ENCODE measurements at places on chromosomes 11 and 22. TPM values are rescaled to one million over a fixed set of nuclear protein-coding genes. Genes with fewer than 3 reads are reported as not detected.

DNA sequence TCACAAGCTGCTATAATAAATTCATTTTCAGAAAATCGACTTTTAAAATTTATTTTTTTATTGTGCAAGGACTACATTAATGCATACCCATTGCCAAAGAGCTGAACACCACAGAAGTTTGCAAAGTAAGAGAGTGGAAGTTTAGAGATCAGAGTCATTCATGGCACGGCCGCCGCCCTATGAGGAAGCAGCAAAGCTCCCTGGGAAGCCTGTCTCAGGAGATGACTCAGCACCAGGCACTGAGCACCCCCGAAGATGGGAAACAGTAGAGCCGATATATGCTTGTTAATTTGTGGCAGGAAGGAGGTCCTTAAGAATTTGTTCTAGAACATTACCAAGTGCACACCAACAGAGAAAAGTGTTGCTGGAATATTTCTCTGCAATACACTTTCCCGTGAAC, 693.7 kb downstream of the OPCML start:
- no peaks in the 10 kb centered on the region for H3K36me3 ChIP-seq
- H3K27ac ChIP-seq: no peak overlapping the region
- no peak for DNase-seq
- H3K27me3 ChIP-seq: no peaks in the 10 kb centered on the region
- no peaks in the 10 kb centered on the region for H3K4me1 ChIP-seq
- no peak overlapping the region for H3K4me3 ChIP-seq

GRCh38 chr11:8631395-8632118, 37.5 kb upstream of the STK33 start:
- no peak for DNase-seq
- H3K27me3 ChIP-seq: no peaks in the 10 kb centered on the region
- H3K4me1 ChIP-seq: no peaks in the 10 kb centered on the region
- H3K4me3 ChIP-seq: no peak overlapping the region
- no peak overlapping the region for H3K27ac ChIP-seq

GRCh38 chr11:34775417-34775888, 140.7 kb downstream of the APIP start:
- no peak overlapping the region for H3K27ac ChIP-seq
- H3K4me1 ChIP-seq: no peaks in the 10 kb centered on the region
- H3K4me3 ChIP-seq: no peak overlapping the region
- H3K27me3 ChIP-seq: no peaks in the 10 kb centered on the region
- no peaks in the 10 kb centered on the region for H3K36me3 ChIP-seq

GRCh38 chr11:41250408-41250935, 209.0 kb downstream of the LRRC4C start:
- no peak overlapping the region for H3K4me3 ChIP-seq
- H3K27ac ChIP-seq: no peak overlapping the region
- H3K36me3 ChIP-seq: no peaks in the 10 kb centered on the region
- no peak for DNase-seq
- H3K4me1 ChIP-seq: no peaks in the 10 kb centered on the region

GRCh38 chr11:17960091-17960490, 52.8 kb downstream of the SERGEF start:
- no peak overlapping the region for H3K4me3 ChIP-seq
- no peak for DNase-seq
- no peaks in the 10 kb centered on the region for H3K27me3 ChIP-seq
- H3K4me1 ChIP-seq: no peaks in the 10 kb centered on the region
- peaks cover 44% of the 10 kb centered on the region for H3K36me3 ChIP-seq
- no peak overlapping the region for H3K27ac ChIP-seq

DNA sequence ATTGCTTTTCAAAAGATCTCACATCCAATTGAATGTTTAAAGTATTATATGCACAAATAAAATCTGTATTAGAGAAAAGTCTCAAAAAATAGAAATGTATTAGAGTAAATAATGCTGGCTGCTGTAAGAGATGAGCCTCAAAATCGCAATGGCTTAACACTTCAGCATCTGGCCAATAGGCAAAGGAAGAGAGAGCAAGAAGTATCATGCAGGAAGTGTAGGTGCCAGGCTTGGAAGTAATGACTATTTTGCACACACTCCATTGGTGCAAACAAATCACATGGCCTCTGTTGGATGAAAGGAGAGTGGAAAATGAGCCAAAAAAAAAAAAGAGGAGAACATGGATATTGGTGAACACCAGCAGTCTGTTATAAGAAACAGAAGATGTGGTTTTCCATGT, 193.0 kb upstream of the E2F8 start:
- H3K4me1 ChIP-seq: no peaks in the 10 kb centered on the region
- DNase-seq: no peak
- H3K36me3 ChIP-seq: no peaks in the 10 kb centered on the region
- H3K27ac ChIP-seq: no peak overlapping the region
- H3K27me3 ChIP-seq: peaks cover 5% of the 10 kb centered on the region
- H3K4me3 ChIP-seq: peak overlapping the region; percentile 9

- no peak overlapping the region for H3K4me3 ChIP-seq
- H3K27me3 ChIP-seq: no peaks in the 10 kb centered on the region
- DNase-seq: no peak
- H3K4me1 ChIP-seq: no peaks in the 10 kb centered on the region
- no peak overlapping the region for H3K27ac ChIP-seq
Measured at GRCh38 chr11:66973956-66974580, 1.0 kb upstream of the C11orf86 start.

DNA sequence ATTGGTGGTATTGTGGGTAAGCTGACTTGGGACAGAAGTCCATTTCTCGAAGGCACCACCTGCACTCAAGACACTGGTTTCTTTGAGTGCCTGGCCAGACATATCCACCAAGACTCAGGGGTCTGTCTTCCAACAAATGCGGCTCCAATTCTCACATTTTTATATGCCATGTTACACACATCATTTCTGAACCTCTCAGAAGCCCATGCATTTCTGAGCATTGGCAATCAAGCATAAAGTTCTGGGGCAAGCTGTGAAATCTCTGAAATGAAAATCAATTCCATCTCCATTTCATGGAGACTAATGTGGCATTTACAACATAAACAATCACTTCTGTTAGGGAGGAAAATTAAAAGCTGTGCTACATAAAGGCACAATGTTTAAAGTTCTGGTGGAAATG, 243.7 kb downstream of the KIRREL3 start:
- no peaks in the 10 kb centered on the region for H3K27me3 ChIP-seq
- no peak overlapping the region for H3K4me3 ChIP-seq
- H3K4me1 ChIP-seq: no peaks in the 10 kb centered on the region

DNA sequence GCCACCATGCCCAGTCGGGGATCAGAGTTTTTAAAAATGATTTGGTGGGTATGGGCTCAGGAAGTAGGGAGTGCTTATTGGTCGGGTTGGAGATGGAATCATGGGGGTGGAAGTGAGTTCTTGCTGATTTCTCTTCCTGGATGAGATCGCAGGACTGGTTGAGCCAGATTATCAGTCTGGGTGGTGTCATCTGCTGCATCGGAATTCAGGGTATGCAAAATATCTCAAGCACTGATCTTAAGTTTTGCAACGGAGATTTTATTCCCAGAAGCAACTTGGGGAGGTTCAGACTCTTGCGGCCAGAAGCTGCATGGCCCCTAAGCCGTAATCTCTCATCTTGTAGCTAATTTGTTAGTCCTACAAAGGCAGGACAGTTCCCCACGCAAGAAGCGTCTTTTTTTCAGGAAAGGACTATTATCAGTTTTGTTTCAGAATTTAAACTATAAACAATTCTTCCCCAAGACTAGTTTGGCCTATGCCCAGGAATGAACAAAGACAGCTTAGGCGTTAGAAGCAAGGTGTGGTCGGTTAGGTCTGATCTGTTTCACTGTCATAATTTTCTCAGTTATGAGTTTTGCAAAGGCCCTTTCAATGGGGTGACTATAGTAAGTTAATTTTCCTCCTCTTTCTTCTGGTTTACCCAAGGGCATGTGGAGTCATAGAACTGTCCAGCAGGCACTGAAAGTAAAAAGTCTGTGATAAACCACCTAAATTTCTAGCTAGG, 1.4 kb upstream of the PIWIL3 start:
- peaks cover 4% of the 10 kb centered on the region for H3K27me3 ChIP-seq
- no peaks in the 10 kb centered on the region for H3K4me1 ChIP-seq
- DNase-seq: no peak
- H3K4me3 ChIP-seq: no peak overlapping the region
- H3K27ac ChIP-seq: no peak overlapping the region
- H3K36me3 ChIP-seq: no peaks in the 10 kb centered on the region

GRCh38 chr11:109798521-109798920, 294.7 kb upstream of the ZC3H12C start:
- no peak overlapping the region for H3K4me3 ChIP-seq
- H3K4me1 ChIP-seq: no peaks in the 10 kb centered on the region
- H3K27me3 ChIP-seq: no peaks in the 10 kb centered on the region
- H3K27ac ChIP-seq: no peak overlapping the region
- no peaks in the 10 kb centered on the region for H3K36me3 ChIP-seq

DNA sequence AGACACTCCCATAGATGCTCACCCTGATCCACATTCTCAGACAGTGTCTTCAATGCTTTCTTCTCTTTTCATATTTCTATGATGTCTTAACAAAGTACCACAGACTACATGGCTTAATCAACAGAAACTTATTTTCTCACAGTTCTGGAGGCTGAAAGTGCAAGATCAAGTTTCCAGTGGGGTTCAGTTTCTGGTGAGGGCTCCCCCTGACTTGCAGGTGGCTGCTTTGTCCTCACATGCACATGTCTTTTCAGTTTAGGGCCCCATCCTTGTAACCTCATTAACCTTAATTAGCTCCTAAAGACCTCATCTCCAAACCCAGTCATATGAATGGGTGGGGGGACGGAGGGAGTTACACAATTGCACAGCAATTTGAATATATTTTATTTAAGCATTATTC, 335.8 kb downstream of the AASDHPPT start:
- H3K4me1 ChIP-seq: no peaks in the 10 kb centered on the region
- DNase-seq: no peak
- H3K4me3 ChIP-seq: no peak overlapping the region
- H3K36me3 ChIP-seq: no peaks in the 10 kb centered on the region

DNA sequence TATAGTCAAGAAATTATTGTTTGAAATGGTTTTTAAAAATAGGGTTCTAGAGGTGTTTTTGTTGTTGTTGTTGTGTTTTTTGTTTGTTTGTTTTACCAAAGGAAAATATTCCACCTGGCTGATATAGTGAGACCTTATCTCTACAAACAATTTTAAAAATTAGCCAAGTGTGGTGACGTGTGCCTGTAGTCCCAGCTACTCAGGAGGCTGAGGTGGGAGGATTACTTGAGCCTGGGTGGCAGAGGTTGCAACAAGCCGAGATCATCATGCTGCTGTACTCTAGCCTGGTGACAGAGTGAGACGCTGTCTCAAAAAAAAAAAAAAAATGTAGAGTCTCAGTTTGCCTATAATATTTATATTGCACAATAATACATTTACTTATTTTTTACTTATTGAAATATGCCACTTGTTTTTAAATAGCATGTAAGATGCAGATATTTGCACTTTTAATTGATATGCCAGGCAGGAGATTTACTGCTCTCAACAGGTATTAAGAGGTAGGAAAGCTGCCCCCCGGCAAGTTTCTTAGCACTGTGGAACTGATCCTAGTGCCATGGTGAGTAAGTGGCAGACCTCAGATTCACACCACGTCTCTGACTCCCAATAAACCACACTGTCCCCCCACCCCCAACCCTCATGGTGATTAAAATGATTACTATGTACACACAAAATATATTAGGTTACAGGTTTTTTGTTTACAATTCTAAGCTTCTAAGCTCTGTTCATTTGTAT, 157.4 kb downstream of the TEAD1 start:
- H3K36me3 ChIP-seq: no peaks in the 10 kb centered on the region
- H3K4me1 ChIP-seq: peaks cover 11% of the 10 kb centered on the region
- H3K27ac ChIP-seq: no peak overlapping the region
- H3K27me3 ChIP-seq: peaks cover 11% of the 10 kb centered on the region
- H3K4me3 ChIP-seq: no peak overlapping the region

- H3K27me3 ChIP-seq: no peaks in the 10 kb centered on the region
- no peaks in the 10 kb centered on the region for H3K4me1 ChIP-seq
Measured at GRCh38 chr11:86719781-86720463, 47.5 kb upstream of the ME3 start.

- peaks cover 14% of the 10 kb centered on the region for H3K4me1 ChIP-seq
- no peak for DNase-seq
- H3K27ac ChIP-seq: no peak overlapping the region
- H3K36me3 ChIP-seq: no peaks in the 10 kb centered on the region
- H3K4me3 ChIP-seq: no peak overlapping the region
- no peaks in the 10 kb centered on the region for H3K27me3 ChIP-seq
Measured at GRCh38 chr11:2535673-2536439, 91.0 kb downstream of the KCNQ1 start.

GRCh38 chr22:48240935-48241230, 1478.4 kb downstream of the TBC1D22A start:
- H3K36me3 ChIP-seq: no peaks in the 10 kb centered on the region
- no peak for DNase-seq
- no peak overlapping the region for H3K4me3 ChIP-seq
- H3K27ac ChIP-seq: no peak overlapping the region
- no peaks in the 10 kb centered on the region for H3K27me3 ChIP-seq

DNA sequence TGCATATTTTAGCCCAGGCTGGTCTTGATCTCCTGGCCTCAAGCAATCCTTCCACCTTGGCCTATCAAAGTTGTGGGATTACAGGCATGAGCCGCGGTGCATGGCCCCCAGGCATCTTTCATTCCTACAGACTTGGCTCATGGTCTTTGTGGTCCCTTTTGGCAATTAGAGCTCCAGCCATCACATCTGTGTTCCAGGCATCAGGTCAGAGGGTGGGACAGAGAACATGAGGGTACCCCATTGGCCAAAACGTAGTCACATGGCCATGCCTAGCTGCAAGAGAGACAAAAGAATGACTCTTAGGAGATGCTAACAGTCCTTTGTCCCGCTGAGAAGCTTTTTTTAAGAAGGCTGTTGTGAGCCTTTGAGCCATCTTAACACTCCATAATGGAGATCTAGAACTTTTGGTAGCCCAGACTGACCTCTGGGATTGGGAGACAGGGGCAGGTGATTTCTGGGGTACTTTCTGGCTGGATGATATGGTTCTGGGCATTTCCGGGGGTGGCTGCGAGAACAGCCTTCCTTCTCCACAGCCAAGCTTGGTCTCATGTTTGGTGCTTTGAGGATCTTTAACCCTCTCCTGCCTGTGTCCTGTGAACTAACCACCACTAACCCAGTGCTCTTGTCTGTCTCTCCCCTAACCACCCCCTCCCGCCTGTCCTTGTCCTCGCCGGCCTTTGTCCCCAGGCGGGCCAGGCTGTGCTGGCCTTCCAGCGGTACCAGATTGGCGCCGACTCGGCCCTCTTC, 18.4 kb upstream of the TAB1 start:
- no peak overlapping the region for H3K4me3 ChIP-seq
- no peak for DNase-seq
- no peak overlapping the region for H3K27ac ChIP-seq
- H3K4me1 ChIP-seq: no peaks in the 10 kb centered on the region

GRCh38 chr11:86818462-86819192, 18.3 kb downstream of the PRSS23 start:
- peak; percentile 31 for DNase-seq
- H3K4me1 ChIP-seq: no peaks in the 10 kb centered on the region
- no peaks in the 10 kb centered on the region for H3K36me3 ChIP-seq
- H3K27me3 ChIP-seq: no peaks in the 10 kb centered on the region

The MS4A6A gene
- polyA plus RNA-seq: 3.3 TPM

The RIMBP3B gene
- polyA plus RNA-seq: 0.78 TPM

The FREY1 gene
- polyA plus RNA-seq: not detected

The HEPHL1 gene
- not detected for polyA plus RNA-seq

The OR4C12 gene
- polyA plus RNA-seq: not detected
